ENCODE measurements at places on chromosomes 6 and 20.

DNA sequence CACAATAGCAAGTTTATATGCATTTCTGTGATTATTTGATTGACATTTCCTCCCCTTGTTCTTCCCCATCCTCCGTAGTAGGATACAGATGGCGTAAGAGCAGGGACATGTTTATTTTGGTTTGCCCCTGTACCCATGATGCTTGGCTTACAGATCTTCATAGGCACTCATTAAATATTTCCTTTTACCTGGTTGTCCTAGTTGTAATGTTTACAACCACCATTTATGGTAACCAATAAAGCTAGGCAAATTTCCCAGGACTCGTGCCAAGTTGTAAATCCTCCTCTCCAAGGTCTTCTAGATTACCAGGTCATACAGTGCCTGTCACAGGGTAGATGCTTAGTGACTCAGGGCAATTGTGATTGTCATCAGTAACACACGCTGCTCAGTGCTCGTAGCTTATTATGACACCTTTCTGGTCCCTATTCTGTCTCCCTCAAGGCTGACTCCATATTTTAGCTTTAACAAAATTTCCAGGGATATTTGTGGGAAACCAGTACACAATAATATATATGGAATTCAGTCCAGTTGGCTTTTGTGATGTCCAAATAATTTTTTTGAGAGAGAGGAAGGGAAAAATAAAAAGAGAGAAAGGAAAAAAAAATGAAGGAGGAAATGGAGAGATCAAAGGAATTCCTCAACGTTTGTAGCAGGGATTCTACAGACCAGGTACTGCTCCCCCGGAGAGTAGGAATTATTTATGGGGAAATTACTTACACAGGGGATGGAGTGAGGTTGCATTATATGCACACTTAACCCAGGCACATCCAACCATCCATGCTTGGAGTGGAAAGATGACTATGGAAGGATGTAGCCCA is 24.6 kb downstream of the CYP24A1 start:
- H3K36me3 ChIP-seq = no peaks in the 10 kb centered on the region
- H3K27ac ChIP-seq = no peak overlapping the region
- no peaks in the 10 kb centered on the region for H3K27me3 ChIP-seq
- H3K4me1 ChIP-seq = no peaks in the 10 kb centered on the region
- H3K4me3 ChIP-seq = no peak overlapping the region

DNA sequence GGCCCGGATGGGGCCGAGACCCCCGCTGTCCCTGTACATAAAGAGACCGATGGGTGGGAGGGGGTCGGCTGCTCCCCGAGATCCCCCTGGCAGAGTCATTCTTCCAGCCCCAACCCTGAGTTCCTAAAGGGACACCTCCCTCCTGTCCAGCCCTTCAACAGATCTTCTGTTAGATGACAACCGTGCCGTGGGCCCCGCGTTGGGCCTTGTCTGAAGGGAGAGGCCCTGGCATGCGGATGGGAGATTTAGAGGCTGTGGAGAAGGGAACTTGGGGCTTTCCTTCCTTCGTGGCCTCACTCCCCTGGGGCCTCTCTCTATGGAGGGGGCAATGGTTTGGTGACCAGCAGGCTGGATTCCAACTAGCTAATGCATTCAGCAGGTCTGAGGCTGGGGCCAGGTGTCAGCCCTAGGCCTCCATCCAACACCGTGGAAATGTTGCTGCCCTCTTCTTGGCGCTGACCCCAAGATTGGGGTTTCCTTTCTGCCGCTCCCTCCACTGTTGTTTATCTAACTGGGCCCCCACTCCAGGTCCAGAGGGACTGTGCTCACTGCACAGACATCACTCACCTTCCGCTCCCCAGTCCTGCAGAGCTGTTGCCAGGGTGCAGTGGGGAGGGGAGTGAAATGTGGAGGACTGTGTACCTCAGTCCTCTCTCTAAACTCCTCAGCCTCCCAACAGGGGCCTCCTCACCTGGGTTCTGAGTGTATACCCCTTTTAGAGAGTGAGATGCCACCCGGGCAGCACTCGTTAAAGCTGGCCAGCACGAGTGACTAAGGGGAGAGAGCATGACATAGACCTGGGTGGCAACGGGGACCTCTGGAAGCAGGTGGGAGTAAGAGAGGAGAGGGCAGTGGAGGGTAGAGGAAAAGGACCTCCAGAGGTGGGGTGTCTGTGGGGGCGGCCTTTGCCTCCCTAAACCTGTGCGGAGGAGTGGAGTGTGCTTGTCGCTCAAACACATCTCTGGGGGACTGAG is 6.7 kb downstream of the TMEM151B start:
- H3K4me1 ChIP-seq = no peaks in the 10 kb centered on the region
- DNase-seq = no peak
- H3K27ac ChIP-seq = no peak overlapping the region
- no peak overlapping the region for H3K4me3 ChIP-seq
- no peaks in the 10 kb centered on the region for H3K36me3 ChIP-seq
- no peaks in the 10 kb centered on the region for H3K27me3 ChIP-seq

GRCh38 chr20:10662661-10663458 is 10.9 kb downstream of the JAG1 start:
- DNase-seq = no peak
- H3K4me3 ChIP-seq = no peak overlapping the region
- H3K4me1 ChIP-seq = peaks cover 6% of the 10 kb centered on the region

DNA sequence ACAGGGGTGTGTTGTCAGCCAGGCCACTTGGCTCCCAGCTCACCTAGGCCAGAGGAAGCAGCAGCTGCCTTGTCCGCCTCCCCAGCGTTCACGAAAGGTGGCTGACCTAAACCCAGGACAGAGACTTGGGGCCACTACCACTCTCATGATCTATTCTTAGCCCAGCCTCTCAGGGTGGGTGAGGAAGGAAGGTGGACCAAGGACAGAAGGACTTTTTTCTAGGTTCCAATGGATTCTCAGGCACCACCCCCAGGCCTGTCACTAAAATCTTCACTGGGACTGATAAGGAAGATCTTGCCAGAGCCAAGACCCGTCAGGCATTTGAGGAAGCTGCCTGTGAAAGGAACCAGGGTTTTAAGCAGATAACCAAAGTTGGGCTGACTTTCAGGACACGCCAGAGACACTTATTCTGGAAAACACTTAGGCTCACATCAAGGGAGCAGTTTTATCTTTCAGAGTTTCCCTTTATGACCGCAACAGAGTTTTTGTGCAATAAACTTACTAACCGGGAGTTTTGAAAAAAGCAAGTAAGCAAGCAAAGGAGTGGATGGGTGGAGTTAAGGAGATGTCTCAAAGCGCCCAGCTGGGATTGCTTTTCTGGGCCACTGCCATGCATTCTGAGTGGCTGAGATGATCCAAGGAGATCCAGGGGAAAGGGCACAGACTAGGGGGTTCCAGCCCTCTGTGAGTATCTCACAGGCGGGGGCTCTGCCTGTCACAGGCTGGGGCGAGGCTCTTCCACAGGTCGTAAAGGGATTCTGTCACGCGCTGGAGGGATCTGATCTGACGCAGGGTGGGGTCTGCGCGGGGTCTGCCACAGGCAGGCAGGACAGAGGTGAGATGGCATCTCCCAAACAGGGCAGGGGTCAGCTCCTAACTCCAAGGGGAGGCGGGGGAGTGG is 989 bp downstream of the FITM2 start:
- no peaks in the 10 kb centered on the region for H3K27me3 ChIP-seq
- no peak overlapping the region for H3K27ac ChIP-seq
- DNase-seq = no peak
- no peaks in the 10 kb centered on the region for H3K4me1 ChIP-seq
- H3K4me3 ChIP-seq = peak overlapping the region; percentile 77

DNA sequence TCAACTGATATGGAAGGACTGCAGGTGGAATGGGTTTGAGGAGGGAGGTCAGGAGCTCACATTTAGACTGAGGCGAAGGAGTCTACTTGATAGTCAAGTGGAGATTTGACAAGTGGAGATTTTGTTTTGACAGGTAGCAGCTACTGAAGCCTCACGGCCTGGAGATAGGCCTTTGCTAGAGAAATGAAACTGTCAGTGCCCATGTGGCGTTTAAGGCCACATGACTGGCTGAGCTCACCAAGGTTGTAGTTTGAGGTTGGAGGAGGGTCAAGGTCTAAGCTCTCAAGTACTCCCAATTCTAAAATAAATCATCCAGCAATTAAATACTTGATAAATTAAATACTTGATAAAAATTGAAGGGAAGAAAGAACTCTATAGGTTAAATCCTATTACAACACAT is 80.1 kb upstream of the C6orf118 start:
- H3K4me3 ChIP-seq = no peak overlapping the region
- DNase-seq = no peak
- no peaks in the 10 kb centered on the region for H3K27me3 ChIP-seq
- no peaks in the 10 kb centered on the region for H3K4me1 ChIP-seq
- no peaks in the 10 kb centered on the region for H3K36me3 ChIP-seq

DNA sequence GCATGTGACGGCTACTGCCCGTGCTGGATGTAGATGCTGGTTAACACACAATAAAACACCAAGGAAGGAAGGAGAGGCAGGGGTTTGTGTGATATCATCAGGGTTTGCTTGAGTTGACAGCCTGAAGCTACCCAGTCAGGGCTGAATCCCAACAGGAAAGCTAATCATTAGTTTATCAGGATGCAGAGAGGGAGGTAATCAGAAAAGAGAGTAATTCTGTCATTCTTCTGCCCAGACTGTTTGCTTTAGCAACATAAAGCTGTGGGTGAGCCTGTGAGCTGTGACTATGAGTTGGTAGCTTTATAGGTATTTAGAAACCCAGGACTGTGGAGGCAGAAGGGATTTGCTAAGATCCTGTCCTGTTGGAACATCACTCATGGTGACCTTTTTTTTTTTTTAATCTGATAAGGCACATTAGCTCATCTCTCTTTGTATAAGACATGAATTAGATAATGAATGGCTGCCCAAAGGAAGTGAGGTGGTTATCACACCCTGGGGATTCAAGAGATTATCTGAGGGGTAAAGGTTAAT is 79.3 kb downstream of the CAP2 start:
- no peaks in the 10 kb centered on the region for H3K36me3 ChIP-seq
- no peak for DNase-seq
- no peak overlapping the region for H3K27ac ChIP-seq
- H3K4me1 ChIP-seq = peaks cover 8% of the 10 kb centered on the region

- no peak overlapping the region for H3K27ac ChIP-seq
- H3K4me3 ChIP-seq = no peak overlapping the region
- H3K27me3 ChIP-seq = no peaks in the 10 kb centered on the region
- H3K36me3 ChIP-seq = no peaks in the 10 kb centered on the region
These were observed 135.4 kb upstream of the ECI2 start for GRCh38 chr6:4270776-4271175.

- no peaks in the 10 kb centered on the region for H3K4me1 ChIP-seq
- DNase-seq = no peak
- H3K27ac ChIP-seq = no peak overlapping the region
- H3K36me3 ChIP-seq = no peaks in the 10 kb centered on the region
- no peaks in the 10 kb centered on the region for H3K27me3 ChIP-seq
These were observed 49.4 kb upstream of the CARMIL1 start for GRCh38 chr6:25229671-25230321.

Data from aorta (tissue), 5 donors.